ENCODE measurements at places on chromosomes 13 and 19.

GRCh38 chr19:56838024-56838908 is 2.3 kb downstream of the PEG3 start:
- DNase-seq, result peak; percentile 39

DNA sequence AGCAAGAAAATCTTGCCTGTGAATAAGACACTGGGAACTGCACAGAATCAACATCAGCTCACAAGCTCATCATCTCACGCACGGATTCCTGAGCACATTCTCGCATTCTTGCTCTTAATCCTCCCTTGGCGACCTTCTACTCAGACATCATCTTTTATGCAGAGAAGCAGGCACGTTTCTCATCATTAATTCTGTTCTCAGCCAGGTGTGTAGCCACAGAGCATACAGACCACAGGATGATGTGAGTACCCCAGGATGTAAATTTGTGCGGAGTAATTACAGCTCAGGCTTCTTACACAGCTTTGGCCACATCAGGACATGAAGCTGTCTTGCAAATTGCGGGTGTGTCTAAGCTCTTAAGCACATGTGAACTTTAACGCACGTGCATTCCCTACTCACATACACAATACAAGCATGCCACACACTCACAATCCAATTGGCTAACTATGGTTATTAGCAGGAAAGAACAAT is 36.5 kb upstream of the SACS start:
- no peak for DNase-seq

DNA sequence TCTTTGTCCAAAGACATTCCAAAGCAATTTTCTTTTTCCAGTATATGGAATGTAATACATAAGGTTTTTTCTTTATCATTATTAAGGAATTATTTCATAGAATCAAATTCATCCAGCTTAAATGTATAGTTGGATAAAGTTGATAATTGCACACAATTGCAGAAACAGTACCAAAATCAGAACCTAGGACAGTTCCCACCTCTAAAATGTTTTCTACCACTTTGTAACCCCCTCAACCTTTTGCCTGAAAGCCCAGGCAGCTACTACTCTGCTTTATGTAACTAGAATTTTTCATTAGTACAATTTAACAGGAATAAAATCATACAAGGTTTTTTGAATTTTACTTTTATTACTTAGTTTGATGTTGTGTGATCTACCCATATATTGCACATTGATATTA is 98.0 kb downstream of the PRR20E start:
- no peak for DNase-seq

DNA sequence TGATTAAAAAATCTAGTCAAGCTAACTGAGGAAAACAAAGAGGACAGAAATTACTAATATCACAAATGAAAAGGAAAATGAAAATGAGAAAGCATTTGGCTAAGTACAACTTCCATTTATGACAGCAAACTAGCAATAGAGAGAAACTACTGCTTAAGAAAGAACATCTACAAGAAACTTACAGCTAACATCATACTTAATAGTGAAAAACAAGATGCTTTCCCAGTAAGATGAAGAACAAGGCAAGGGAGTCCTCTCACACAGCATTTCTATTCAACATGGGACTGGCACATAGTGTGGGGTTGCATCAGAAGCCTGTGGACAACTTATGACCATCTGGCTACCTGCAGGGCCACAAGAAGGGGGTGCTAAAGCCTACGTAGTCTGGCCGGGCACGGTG is 39.3 kb downstream of the ZNF44 start:
- no peak for DNase-seq

DNA sequence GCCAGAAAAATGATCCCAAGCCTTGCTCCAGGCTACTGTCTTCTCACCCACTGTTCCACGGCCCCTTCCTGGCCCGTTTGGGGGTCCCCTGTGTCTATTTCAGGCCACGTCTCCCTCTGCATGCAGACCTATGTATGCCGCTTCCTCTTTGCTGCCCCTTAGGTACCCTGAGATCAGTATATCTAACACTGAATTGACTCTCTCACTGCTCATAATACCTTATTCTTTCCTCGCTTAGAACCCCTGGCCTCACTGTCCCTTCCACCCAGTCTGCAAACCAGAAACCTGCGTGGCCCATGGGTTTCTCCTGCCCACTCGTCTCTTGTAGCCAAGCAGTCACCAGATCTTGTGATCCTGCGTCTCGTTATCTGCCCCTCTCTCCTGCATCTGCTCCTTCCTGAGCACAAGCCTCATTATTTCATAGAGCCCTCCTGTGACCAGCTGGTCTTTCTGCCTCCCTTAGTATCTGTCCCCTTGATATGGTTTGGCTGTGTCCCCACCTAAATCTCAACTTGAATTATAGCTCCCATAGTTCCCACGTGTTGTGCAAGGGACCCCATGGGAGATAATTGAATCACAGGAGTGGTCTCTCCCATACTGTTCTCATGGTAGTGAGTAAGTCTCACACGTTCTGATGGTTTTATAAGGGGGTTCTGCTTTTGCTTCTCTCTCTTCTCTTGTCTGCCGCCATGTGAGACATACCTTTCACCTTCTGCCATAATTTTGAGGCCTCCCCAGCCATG is 109.0 kb upstream of the RNF113B start:
- no peak for DNase-seq

GRCh38 chr13:108214441-108215271 is 680 bp downstream of the LIG4 start:
- DNase-seq, result no peak

- DNase-seq, result no peak
Observed at GRCh38 chr19:49438261-49438660, 3.1 kb downstream of the SLC17A7 start.

- no peak for DNase-seq
Observed at GRCh38 chr13:109610517-109610916, 175.9 kb downstream of the IRS2 start.

- DNase-seq, result no peak
Observed at GRCh38 chr13:113845055-113845454, 18.8 kb downstream of the GAS6 start.

- no peak for DNase-seq
Observed at GRCh38 chr13:85528491-85529217, 270.6 kb downstream of the SLITRK6 start.

DNA sequence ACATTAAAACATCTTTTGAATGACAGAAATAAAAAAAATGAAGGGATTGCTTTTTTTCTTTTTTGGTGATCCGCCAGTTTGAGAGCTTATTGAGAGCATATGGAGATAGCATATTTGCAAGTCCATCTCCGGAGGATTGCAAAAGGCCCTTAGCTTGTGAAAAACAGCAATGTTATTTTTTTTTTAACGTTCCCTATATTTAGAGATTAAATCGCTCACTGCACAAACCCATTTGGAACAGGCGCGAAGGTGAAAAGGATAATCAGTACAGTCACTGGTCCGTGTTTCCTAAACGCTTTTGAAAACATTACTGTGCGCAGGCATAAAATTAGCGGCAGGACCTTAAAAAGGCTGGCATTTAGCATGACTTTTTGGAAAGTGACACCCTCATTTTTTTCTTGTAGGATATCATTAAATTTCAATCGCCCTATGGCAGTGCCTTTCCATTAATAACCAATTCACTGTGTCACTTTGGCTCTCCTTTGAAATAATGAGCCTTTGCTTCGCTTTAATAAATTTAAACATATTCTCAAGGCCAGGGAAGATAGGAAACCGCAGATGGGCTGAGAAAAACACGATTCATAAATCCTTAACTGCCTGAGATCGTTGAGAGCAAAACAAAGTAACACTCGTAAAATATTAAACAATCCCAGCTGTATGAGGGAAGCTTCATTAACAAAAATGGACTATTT is 342.2 kb downstream of the DACH1 start:
- DNase-seq, result no peak

DNA sequence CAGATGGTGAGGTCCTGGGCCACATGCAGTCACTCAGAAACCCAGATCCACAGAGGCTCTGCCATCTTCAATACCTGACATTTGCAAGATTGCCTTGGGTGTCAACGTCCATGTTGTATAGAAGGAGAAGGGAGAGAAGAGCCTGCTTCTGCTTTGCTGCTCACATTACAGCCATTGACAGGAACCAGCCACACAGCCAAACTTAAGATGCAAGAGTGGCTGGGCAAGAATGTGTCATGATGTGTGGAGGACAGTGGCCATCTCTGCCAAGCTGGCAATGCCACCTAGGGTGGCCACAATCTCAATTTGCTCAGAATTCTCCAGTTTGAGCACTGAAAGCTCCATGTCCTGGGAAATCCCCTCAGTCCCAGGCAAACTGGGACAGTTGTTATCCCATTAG is 25.9 kb upstream of the SERPINE3 start:
- DNase-seq, result no peak

- DNase-seq, result no peak
Observed at GRCh38 chr19:41273076-41273475, 8.9 kb downstream of the HNRNPUL1 start.

DNA sequence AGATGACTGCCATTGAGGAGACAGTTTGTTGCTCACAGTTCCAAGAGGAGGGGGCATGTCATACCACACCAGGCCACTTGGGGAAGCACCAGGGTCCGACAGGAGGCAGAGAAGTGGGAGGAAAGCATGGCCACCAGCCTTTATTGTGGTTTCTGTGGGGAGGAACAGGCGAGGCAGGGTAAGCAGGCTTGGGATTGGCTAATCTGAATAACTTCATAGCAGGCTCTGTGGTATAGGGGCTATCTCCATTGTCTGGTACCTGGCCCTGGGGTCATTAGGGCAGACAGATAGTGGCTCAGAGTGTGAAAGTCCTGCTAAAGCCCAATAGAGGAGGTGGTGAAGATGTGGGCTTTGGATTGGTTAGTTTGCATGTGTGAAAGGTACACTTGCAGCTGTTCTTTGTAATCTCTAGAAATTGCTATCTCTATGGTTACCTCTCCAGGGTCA is 35.5 kb downstream of the CBY2 start:
- no peak for DNase-seq

- DNase-seq, result no peak
Observed at GRCh38 chr19:46787331-46788261, 798 bp downstream of the SLC1A5 start.

GRCh38 chr13:113098162-113098732 is 7.3 kb upstream of the F7 start:
- DNase-seq, result no peak

- DNase-seq, result no peak
Observed at GRCh38 chr13:79646880-79647279, 165.9 kb downstream of the NDFIP2 start.

DNA sequence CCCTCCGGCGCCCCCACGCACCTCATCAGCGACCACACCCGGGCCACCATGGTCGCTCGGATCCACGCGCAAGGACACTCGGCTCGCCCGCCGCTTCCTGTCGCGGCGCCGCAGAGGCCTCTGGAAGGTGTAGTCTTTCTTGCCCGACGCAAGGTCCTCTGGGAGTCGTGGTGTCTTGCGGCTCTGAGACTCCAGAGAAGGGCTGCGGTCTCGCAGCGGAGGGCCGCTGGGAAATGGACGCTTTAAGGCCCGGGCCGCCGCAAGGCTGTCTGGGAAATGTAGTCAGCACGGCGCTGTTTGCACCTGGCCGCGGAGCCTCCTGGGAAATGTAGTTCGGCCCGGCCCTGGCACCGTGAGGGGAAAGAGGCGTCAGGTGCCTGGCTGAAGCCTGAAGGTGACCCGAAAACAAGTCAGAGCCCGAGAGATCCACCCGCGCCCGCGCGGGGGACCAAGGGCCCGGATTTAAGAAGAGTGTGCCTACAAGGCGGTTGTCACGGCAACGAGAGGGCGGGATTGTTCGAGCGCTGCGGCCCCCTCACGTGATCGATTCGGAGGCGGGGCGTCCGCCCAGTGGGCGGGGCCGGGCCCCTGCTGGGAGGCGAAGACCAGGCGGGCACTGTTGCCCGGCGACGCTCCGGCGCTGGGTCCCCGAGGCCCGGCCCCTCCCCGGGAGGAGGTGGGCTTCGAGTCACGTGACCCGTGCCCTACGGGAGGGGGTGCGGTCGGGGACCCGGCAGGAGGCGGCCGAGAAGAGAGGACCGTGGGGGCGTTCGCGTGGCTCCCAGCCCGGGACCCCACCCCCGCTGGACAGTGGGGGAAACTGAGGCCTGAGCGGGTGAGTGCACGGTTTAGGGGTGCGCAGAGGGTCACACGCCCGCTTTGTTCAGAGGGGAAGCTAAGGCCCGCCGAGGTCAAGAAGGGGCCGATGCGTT is at the start of the genes HSD11B1L and MICOS13:
TSS of gene HSD11B1L (plus strand) at position 591 of the 932 bp plus-strand sequence. CDS start 3,806 bp downstream, outside the sequence.
TSS of gene MICOS13 (minus strand) at position 80 of the 932 bp plus-strand sequence. CDS start at position 50, 30 bp downstream.
- DNase-seq, result peak; percentile 90

- DNase-seq, result no peak
Observed at GRCh38 chr13:76035711-76036110, 399.6 kb downstream of the LMO7 start.

All from cerebellar nuclear complex (tissue), 1 donor.